ENCODE measurements at places on chromosomes 12 and 14.

GRCh38 chr12:108379823-108380222, 40.7 kb upstream of the CMKLR1 start:
- DNase-seq = no peak

- DNase-seq = no peak
Observed at GRCh38 chr12:43812926-43813325, 6.8 kb upstream of the TWF1 start.

DNA sequence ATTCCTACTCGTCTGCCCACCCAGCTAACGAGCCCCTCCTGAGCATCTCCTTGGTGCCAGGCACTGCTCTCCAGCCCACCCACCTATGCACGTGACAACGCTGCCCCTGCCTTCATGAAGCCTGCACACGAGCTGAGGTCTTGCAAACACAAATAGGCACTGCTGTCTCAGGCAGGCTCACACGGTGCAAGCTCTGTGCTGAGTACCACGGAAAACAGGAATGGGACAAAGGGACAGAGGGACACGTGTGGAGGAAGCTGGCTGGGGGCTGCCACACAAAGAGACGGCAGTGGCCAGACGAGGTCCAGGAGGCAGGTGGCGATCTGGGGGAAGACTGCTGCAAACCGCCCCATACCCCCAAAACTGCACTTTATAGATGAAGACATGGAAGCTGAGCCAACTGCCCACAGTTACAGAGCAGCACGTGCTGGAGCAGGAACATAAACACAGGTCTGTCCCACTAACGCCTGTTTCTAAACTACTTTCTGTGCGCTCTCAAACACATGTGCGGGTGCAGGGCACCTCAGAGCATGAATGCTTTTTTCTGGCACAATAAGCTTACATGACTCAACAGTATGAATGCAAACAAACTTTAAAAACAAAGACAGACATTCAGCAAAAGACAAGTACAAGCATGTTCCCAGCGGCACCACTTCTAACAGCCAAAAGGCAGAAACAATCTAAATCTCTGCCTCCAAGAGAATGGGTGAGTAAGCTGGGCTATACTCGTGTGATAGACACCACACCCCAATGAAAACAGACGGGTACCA, 64.5 kb downstream of the AMN start:
- DNase-seq = no peak

GRCh38 chr14:79543348-79543747, 668.0 kb downstream of the DIO2 start:
- no peak for DNase-seq

DNA sequence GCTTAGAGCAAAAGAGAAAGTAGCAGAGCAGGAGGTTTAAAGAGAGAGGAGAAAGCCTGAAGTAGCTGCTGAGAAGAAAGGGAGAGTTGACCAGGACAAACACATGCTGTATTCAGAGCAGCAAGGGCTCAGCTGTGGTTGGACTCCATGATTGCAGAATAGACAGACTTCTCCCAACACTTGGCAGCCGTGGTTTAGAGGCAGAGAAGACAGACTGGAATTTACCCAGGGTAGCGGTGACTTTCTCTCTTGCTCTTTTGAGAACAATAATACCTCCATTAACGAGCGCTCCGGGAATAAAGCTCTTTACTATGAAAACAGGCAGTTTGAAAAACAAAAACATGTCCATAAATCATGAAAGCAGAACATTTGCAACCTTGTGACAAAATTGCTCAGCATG, 21.4 kb upstream of the IGF1 start:
- no peak for DNase-seq

GRCh38 chr12:65155784-65156183, 13.6 kb upstream of the LEMD3 start:
- DNase-seq = no peak

DNA sequence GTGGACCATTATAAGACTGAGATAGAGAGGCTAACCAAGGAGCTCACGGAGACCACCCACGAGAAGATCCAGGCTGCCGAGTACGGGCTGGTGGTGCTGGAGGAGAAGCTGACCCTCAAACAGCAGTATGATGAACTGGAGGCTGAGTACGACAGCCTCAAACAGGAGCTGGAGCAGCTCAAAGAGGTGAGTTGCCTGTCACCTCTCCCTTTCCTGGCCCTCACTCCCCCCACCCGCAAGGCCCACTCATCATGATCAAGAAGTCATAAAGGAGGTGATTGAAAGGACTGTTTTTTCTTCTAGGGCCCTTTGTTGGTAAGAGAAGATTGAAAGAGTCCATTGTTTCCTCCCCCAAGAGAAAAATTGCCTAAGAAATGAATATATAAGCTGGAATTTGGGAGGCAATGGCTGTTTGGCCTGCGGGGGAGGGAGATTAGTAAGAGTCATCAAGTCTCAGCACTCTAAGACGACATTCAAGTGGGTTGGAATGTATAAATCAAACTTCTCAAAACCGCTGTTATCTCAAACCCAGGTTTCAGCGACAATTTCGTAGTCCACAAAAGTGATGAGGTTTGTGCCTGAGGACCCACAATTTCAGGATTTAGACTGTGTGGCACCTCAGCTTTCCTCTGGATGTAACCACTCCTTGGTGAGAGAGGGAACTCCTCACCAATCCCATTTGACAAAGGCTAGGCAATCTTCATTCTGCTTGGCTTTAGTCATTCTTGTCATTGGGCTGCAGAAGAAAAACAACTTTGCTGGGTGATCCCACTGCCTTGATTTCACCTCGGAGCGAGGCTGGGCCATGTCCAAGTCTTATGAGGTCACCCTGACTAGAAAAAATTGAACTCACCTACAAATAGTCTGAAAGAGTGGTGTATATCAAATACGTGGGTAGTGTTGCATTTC, 966 bp downstream of the BICD1 start:
- DNase-seq = no peak

DNA sequence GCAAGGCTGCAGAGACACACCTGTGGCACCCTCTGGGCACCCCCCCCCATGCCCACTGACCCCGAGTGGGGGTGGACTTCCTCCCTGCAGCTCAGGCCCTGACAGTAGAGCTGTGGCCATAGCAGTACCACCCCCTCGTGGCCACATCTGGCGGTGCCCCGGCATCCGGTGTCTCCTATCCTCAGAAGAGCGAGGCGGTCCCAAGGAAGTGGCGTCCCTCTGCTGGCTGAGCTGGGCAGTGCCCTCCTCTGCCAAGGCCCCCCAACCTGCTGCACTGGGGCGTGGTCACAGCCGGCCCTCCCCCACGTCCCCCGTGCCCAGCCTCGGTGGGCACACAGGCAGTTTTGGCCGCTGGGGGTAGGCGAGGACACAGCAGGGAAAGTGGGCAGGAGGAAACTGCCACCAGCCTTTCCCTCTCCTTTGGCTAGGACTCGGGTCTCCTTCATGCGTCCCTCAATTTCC, 6.0 kb upstream of the SLC6A12 start:
- no peak for DNase-seq

DNA sequence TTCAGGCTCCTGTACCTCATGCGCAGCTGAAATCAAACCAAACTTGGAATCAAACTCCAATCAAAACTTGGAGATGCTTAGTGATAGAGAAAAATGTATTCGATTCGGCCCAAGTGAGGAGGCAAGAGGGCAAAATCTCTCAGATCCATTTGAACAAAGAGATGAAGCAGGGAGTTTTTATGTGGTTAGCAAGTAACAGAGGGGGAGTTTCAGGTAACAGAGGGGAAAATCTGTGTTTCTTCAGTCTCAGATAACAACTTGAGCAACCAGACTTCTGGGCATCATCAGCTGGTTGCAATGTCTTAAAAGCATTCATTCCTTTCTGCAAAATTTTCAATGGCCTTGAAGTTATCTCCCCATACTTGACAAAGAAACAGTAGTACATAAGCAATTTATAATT, 245.1 kb upstream of the AVPR1A start:
- no peak for DNase-seq

- DNase-seq = no peak
Observed at GRCh38 chr12:69999561-69999960, 174.5 kb downstream of the MYRFL start.

DNA sequence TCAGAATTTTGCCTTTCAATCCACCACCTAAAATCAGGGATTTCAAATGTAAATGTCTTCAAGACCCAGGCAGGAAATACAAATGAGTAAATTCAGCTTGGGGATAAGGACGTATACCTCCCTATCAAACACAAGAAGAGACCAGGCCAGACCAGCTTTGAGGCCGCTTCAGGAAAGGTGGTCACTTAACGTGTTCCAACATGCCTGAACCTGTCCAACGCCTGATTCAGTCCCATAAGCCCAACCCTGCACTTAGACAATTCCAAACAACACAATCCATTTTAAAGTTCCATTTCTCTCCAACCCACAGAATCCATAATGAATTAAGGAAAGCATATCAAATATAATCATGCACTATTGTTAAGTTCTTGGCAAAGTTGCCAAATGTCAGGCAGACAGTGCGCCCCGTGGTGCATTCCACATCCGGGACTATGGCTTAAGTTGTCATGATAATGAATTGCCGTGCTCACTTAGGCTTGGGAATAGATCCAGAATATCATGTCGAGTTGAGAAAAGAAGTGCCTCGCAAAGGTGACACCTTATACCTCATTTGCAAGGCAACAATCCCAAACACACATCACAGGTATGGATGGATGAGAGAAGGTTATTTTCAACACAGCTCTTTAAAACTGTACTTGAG, 35.5 kb downstream of the CCDC60 start:
- no peak for DNase-seq

DNA sequence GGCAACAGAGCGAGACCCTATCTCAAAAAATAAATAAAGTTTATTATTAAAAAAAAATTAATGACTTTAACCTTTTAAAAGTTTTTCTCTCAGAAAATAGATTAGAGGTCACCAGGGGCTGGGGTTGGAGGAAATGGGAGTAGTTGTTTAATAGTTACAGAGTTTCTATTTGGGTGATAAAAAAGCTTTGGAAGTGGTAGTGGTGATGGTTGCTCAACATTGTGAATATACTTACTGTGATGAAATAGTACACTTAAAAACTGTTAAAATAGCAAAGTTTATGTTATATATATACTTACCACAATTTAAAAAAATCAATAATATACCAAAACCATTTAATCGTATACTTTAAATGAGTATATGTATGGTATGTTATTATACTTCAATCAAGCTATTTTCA, 59.6 kb downstream of the ARL6IP4 start:
- no peak for DNase-seq

- DNase-seq = no peak
Observed at GRCh38 chr12:131773582-131774221, 54.5 kb upstream of the MMP17 start.

- DNase-seq = no peak
Observed at GRCh38 chr14:80356413-80356812, 145.1 kb upstream of the DIO2 start.

DNA sequence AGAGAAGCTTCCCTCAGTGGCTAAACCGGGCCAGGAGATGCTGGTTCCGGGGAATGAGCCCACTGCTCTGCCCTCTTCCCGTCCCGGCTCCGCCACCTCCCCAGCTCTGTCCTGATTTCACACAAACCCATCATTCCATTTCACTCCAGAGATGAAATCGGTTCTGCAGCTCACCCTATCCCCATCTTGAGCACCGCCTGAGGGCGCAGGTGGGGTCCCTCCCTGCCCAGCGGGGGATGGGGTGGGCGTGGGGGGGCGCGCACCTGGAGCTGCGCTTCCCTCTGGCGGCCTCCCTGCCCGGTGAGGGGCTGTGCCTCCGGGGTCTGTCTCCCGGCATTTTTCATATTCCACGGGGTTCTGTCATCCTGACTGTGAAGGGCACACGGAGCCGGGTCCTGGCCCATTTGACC, 44.7 kb downstream of the NOC4L start:
- DNase-seq = no peak

- DNase-seq = no peak
Observed at GRCh38 chr14:35669782-35670181, 135.8 kb downstream of the INSM2 start.

DNA sequence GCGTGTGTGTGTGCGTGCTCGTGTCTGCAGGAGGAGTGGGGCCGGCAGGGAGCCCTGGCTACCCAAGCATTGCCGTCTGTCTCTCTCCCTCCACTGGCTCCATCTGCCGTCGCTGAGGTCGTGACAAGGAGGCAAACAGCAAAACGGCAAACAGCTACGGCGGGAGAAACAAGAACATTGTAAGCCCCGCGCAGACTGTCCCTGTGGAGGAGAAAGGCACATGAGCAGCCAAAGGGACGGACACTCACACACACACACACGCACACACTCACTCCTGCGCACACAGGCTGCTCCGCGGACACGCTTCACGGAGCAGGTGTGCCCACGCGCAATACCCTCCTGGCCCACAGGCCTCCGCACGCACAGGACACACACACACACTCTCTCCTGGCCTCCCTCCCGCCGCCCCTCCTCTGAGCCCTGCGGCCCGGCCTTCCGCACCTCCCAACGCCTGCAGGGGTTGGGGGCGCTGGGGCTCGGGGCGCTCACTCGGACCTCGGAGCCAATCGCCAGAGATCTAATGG, 905 bp downstream of the CISTR start:
- DNase-seq = no peak

DNA sequence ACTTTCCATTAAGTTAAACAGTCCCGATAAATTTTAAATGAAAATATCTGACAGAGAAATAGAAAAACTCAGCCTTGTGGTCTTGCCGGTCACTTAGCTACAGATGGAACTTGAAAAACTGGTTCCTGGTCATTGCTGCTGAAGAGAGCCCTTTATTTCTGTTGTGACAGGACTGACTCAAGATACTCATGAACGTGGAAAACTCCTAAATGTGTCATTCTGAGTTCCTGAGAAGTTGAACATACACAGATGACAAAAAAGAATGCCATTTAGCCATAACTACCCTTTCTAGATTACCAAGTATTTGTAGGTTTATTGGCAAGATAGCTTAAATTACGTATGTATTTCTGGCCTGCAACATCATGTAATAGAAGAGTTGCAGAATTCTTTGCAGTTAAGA, 134.2 kb downstream of the HMGA2 start:
- no peak for DNase-seq

- peak; percentile 39 for DNase-seq
Observed at GRCh38 chr12:132489078-132489601, 811 bp upstream of the FBRSL1 start.

GRCh38 chr12:66066929-66067523, 63.5 kb downstream of the LLPH start:
- no peak for DNase-seq

GRCh38 chr12:49776413-49776812, 35.1 kb downstream of the TMBIM6 start:
- DNase-seq = no peak

- no peak for DNase-seq
Observed at GRCh38 chr12:112939761-112940381, 1.6 kb downstream of the OAS3 start.

DNA sequence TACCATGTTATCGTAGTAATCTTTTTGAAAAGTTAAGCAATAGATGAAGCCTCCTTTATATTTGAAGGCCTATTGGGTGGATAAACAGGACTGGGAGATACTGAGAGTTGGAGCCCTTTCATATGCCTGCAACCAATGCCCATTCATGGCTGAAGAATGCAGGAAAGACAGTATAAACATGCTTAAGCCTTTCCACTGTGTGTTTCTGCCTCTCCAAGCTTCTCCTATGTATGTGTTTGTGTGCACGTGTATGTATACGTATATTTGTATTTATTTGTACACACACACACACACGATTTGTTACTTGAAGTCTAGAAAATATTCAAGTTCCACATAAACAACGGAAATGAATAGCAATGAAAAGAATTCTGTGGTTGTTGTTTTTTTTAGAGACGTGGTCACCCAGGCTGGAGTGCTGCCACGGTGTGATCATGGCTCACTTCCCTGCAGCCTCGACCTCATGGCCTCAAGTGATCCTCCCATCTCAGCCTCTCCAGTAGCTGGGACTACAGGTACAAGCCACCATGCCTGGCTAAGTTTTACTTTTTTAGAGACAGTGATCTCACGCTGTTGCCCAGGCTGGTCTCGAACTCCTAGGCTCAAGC, 1453.5 kb downstream of the AACS start:
- DNase-seq = no peak

GRCh38 chr14:64338616-64339316, 44.6 kb upstream of the ESR2 start:
- DNase-seq = peak; percentile 54

GRCh38 chr14:90778571-90779255, 37.5 kb downstream of the TTC7B start:
- DNase-seq = no peak

All from stimulated activated CD8-positive, alpha-beta memory T cell treated with anti-CD3 and anti-CD28 coated beads, Interleukin-4, amount 100 ng/mL, for 1 hour (primary cell).